SJSA1 (cell line): ENCODE measurements at places on chromosomes 6 and 20. TPM values are rescaled to one million over a fixed set of nuclear protein-coding genes. Genes with fewer than 3 reads are reported as not detected.

DNA sequence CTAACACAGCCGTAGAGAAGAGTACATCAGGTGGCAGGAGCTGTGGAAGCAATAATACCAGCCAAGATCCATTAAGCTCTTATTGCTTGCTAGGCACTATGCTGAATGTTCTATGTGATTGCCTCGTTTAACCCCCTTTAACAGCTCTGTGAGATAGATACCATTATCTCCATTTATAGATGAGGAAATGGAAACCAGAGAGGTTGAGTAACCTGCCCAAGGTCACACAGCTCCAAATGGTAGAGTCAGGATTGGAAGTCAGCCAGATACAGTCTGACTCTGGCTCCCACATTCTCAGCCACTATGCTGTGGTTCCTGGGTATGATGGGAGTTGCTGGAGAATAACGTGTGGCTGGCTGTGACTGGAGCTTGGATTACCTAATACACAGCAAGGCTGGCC, 92.4 kb downstream of the DLGAP4 start:
- no peak overlapping the region for H3K27ac ChIP-seq
- peaks cover 47% of the 10 kb centered on the region for H3K27me3 ChIP-seq
- DNase-seq: no peak
- H3K4me1 ChIP-seq: no peaks in the 10 kb centered on the region
- H3K36me3 ChIP-seq: no peaks in the 10 kb centered on the region
- no peak overlapping the region for H3K4me3 ChIP-seq

DNA sequence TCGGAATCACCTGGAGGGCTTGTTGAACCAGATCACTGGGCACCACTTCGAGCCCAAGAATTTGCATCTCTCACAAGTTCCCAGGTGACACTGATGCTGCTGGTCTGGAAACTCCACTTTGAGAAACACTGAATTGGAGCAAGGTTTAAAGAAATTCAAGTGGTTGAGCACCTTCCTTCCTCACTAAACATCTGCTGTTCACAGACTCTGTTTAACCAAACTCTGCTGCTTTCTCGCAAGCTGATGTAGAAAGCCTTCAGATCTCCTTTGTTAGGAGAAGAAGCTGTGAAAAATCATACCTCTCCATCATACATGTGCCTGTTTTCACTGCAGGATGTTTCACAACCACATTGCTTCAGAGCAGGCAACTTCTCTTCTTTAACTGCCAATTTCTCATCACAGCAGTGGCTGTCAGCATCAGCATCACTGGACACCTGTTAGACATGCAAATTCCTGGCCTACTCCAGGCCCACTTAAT, 87.5 kb upstream of the TOP1 start:
- no peak for DNase-seq
- no peaks in the 10 kb centered on the region for H3K36me3 ChIP-seq
- no peak overlapping the region for H3K27ac ChIP-seq
- H3K4me1 ChIP-seq: no peaks in the 10 kb centered on the region
- no peak overlapping the region for H3K4me3 ChIP-seq

- H3K27ac ChIP-seq: no peak overlapping the region
- no peaks in the 10 kb centered on the region for H3K27me3 ChIP-seq
- peaks cover 30% of the 10 kb centered on the region for H3K36me3 ChIP-seq
Measured at GRCh38 chr6:38117281-38117680, 297.8 kb downstream of the ZFAND3 start.

DNA sequence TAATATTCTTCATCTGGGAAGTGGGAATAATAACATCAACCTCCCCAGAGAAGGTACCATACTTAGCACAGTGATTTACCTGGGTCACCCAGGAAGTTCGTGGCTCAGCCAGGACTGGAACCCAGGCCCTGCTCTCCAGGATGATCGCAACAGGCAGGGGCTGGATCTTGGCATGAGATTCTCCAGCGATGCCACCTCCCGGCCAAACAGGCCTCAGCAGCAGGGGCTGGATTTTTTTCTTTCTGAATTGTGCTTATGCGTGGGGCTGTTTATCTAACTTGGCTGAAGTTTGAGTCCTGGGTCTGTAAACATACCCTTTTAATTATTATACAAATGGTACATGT, 129.5 kb upstream of the PTPN1 start:
- H3K4me3 ChIP-seq: no peak overlapping the region
- no peaks in the 10 kb centered on the region for H3K27me3 ChIP-seq
- H3K36me3 ChIP-seq: no peaks in the 10 kb centered on the region
- no peak overlapping the region for H3K27ac ChIP-seq

- no peaks in the 10 kb centered on the region for H3K36me3 ChIP-seq
- no peak for DNase-seq
- no peak overlapping the region for H3K4me3 ChIP-seq
- no peaks in the 10 kb centered on the region for H3K27me3 ChIP-seq
- peaks cover 20% of the 10 kb centered on the region for H3K4me1 ChIP-seq
Measured at GRCh38 chr6:139927742-139928305, 553.4 kb upstream of the CITED2 start.

DNA sequence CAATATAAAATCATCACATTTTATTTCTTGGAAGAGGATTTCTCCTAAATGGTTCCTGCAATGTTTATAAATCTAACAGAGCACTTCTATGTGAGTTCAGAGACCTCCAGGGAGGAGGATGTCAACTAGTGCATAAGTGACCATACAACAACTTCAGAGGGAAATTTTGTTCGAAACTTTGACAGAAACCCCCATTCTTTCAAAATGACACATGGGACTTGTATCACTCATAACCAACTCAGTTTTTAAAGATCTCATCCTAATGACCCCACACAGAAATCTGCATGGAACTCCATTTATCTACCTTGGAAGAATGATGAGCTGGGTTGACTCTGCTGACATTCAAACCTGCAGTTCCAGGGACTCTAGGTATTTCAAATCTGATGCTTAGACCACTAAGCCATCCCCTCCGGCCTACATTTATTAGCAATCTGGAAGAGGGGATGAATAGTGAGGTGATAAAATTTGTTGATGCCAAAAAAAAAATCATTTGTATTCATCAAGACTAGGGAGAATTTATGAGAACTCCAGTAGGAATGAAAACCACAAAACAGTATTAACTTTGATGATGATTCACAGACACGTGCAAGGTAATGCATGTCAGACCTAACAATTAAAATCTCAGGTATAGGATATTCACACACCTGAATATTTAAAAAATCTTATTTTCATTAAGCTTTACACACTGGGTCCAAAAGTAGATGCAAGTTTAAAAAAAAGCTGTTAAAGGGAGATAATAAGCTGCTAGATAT, 153.0 kb downstream of the REV3L start:
- no peaks in the 10 kb centered on the region for H3K27me3 ChIP-seq
- no peaks in the 10 kb centered on the region for H3K4me1 ChIP-seq
- H3K27ac ChIP-seq: no peak overlapping the region
- peaks cover 76% of the 10 kb centered on the region for H3K36me3 ChIP-seq

GRCh38 chr20:43043887-43044286, 145.8 kb downstream of the PTPRT start:
- H3K4me1 ChIP-seq: no peaks in the 10 kb centered on the region
- no peaks in the 10 kb centered on the region for H3K36me3 ChIP-seq
- H3K27ac ChIP-seq: no peak overlapping the region

The NKX2-2 gene
- 5.7 and 19.8 TPM in 2 replicates for total RNA-seq

The DAAM2 gene
- total RNA-seq: 0.29 TPM in 1 of 2 replicates, not detected in the other

The PPIL6 gene
- 0.29 TPM in 1 of 2 replicates, not detected in the other for total RNA-seq
